Stimulated activated CD8-positive, alpha-beta memory T cell treated with anti-CD3 and anti-CD28 coated beads, Interleukin-2, amount 100 ng/mL, for 48 hours (primary cell): ENCODE measurements at places on chromosomes 1 and 21.

DNA sequence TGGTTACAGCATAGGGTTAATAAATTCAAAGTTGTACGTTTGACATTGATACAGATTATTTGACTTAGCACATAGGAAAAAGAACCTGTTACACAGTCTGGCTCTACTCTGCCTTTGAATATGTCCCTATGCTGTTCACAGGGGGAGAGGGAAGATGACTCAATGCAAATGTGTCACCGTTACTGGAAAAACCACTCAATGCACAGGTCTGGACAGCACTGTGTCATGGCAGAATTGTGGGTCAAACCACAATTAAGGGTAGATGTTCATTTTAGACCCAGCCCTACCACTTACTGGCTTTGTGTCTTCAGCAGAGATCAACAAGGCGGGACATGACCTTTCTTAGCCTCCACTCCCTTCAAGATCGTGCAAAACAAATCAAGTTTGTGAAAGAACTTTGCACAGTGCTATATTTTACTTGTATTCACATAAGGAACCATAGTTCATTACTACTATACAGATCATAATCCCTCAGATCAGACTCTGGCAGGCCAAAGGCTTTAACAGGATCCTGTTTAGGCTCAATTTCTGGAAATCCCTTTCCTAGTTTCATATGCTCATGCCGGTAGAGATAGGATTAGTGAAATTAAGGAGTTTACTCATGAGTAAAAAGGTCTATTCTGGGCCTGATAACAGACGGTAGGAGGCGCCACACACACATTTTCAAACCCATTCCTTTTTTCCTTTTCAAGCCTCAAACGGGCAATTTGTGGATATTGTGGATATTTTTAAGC is 22.1 kb downstream of the EIF2D start:
- no peak for DNase-seq

GRCh38 chr1:74771913-74772515 is 39.1 kb downstream of the TYW3 start:
- DNase-seq: no peak

DNA sequence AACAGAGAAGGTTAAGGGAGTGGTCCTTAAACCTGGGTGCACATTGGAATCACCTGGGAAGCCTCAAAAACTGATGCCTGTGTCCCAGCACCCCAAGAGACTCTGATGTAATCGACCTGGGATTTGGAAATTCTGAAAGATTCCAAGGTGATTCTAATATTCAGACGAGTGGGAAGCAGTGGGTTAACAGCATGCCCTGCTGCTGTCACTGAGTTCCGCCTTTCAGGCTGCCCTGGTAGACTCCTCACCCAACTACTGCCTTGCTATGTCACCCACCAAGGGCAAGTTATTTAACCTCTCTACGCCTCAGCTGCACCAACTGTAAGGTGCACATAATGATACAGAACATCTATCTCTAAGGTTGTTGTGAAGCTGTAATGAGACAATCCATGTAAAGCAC is 59.2 kb downstream of the CD34 start:
- no peak for DNase-seq

GRCh38 chr1:233566886-233567285 is 47.0 kb upstream of the KCNK1 start:
- DNase-seq: no peak

- no peak for DNase-seq
Observed at GRCh38 chr1:154755858-154756730, 114.0 kb downstream of the KCNN3 start.

DNA sequence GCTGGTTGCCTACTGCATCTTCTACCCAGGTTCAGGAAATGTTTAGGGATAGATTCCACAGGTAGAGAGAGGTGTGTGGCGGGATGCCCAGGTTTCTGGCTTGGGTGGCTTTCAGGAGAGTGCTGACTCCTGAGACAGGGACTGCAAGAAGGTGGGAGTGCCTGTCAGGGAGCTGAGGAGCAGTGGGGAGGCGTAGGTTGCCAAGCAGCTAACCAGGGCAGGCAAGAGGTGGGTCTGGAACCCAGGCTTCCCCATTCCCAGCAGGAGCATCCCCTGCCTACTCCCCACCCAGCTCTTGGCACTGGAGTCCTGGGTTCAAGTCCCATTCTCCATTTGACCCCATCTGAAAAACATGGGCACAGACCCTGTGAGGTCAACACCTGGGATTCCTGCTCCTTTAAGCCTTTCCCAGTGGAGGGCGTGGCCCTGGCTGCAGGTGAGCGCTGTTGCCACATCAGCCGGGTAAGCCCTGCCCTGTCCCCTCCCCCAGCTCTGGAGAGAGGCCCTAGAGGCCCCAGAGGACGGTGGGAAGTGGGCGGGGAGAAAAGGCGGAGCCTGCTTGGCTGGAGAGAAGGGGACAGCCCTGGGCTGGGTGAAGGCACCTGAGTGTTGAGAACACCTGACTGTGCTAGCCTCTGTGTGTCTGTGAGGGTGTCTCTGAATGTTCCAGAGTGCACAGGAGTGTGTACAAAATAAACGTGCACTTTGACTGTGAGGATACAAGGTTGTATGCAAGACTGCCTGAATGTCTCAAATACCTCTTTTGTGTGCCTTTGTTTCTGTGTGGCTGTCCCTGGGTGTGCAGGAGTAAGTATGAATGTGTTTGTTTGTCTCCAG is 14.0 kb upstream of the SYNC start:
- DNase-seq: no peak
